ENCODE measurements at places on chromosomes 7 and 10.

- no peak for DNase-seq
Observed at GRCh38 chr10:133529576-133529946, 2.4 kb downstream of the CYP2E1 start.

DNA sequence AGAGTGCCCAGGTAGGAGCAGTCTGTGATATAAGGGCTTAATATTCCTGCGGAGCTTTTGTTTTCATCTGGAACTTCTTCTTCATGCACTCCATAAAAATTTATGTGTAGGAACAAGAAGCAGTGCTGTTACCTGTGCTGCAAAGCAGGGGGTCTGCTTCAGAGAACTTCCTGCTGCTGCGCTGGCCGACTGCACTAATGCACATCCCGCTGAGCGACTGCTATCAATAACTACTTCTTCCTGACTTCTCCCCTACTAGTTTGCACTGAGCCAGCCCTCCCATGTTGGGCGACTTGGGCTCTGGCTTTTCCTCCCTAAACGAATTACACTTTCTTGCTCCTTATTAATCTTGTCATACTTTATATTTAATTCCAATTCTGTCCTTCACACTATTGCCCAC is 150.3 kb downstream of the NEBL start:
- DNase-seq, result no peak

GRCh38 chr7:94632338-94633013 is 23.5 kb downstream of the SGCE start:
- no peak for DNase-seq

DNA sequence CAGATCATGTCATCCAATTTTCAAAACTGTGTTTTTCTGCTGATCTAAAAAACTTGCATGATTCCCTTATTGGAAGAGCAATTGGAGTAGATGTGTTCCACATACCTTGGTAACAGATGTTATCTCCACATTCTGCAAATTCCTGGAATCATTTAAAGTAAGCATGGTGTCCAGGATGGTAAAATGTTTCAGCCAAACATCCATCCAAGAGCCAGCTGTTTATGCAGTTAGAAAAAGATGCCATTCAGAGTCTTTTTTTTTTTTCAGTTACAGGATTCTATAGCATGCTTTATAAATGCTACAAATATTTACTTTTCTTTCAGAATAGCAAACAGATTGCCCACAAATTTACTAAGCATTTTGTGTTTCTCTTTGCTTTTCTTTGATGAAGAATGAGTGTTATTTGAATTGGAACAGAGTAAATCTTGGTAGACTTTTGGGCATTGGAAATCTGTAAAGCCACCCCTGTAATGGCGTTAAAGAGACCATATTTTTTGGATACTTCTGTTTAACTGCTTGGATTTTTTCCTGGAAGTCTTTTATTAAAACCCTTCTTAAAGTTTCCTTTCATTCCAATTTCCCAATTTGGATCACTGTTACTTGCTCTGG is 149.8 kb downstream of the GNAT3 start:
- DNase-seq, result no peak

DNA sequence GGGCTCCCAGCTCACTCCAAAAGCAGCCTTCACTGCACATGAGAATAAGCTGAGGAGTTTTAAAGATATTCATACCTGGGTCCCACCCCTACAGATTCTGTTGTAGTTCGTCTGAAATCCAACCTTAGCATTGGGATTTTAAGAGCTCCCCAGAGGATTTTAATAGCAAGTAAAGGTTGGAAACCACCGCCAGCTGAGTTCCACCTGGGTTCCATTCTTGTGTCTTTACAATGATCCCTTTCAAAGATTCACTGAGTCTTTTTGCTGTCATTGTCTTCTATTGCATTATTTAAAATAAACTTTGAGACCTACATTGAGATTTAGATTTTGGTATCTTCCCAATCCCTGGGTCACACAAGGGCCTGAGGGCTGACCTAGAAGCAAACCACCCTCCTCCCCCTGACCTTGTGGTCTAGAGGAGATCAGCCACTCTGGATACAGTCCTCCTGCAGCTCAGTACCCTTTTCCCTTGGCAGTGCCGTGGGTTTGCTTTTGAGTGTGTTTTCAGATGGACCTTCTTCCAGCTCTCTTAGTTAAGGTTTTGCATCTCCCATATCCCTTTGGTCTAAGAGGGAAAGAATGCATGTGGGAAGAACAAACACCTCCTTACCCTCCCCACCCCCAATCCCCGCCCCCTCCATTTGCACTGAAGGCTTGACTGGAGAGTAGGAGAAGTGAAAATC is 22.6 kb upstream of the SIRT1 start:
- no peak for DNase-seq

DNA sequence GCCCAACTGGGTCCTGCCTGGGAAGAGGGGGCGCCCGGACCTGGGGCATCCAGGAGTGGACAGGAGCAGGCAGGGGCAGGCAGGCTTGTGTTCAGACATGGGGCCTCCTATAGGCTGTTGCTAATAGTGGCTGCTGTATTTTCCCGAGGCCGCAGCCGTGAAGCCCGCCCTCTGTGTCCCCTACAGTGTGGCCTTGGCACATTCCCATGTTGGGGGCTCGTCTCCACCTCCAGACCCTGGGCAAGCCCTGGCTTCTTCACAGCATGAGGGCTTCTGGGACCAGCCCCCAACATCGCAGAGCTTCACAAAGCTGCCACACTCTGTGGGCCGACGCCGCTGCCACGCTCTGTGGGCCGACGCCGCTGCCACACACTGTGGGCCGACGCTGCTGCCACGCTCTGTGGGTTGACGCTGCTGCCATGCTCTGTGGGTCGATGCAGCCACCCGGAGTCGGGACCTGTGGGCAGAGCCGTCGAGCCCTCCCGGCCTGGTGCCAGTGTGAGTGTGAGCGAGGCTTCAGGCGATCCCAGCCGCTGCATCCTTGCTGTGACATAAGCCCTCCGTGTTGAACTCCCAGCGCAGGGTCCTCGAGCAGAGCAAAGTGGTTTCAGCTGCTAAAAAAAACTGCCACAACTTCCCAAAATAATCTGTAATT is 109.0 kb downstream of the INPP5A start:
- DNase-seq, result no peak

- no peak for DNase-seq
Observed at GRCh38 chr10:121577568-121577967, 20.7 kb downstream of the FGFR2 start.

DNA sequence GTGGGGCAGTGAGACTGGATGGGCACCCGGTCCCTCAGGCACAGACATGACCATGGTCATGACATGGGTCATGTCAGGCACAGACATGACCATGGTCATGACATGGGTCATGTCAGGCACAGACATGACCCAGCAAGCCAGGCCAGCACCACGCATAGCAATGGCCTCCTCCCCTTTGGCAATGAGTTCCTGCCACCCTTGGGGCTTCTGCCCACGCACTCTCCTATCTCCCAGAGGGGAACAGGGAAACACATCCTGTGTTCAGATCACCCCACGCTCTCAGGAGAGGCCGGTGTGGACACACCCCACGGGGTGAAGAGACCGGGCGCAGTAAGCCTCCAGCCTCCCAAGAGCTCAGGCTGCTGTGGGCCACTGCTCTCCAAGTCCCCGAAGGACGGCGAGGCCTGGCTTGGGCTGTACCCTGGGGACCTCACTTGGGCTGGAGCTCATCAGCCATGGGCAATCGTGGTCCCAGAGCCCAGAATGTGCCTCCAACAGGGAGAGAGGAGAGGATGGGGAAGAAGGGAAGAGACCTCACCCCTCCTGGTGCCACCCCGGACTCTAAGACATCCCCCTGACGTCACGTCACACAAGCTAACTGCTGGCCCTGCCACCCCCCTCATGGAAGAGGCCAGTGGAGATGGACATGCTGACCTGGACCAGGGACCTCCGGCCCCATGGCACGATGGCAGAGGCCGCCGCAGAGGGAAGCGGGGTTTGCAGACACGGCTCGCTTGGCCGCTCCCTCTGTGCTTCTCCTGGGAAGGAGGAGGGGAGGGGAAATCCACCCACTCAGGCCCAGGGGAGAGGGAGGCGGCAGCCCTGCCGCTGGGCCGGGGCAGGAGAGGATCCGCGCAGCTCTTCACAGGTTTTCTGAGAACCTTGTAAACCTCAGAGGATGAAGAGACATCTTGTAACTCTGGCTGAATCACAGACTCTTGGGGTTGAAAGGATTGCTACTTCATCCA is 269.6 kb downstream of the ELFN1 start:
- no peak for DNase-seq

GRCh38 chr7:16916105-16916639 is 34.4 kb upstream of the AGR3 start:
- DNase-seq, result no peak

GRCh38 chr7:108724251-108725100 is 154.8 kb downstream of the DNAJB9 start:
- no peak for DNase-seq

GRCh38 chr10:66521506-66521905 is 404.3 kb upstream of the LRRTM3 start:
- DNase-seq, result no peak

DNA sequence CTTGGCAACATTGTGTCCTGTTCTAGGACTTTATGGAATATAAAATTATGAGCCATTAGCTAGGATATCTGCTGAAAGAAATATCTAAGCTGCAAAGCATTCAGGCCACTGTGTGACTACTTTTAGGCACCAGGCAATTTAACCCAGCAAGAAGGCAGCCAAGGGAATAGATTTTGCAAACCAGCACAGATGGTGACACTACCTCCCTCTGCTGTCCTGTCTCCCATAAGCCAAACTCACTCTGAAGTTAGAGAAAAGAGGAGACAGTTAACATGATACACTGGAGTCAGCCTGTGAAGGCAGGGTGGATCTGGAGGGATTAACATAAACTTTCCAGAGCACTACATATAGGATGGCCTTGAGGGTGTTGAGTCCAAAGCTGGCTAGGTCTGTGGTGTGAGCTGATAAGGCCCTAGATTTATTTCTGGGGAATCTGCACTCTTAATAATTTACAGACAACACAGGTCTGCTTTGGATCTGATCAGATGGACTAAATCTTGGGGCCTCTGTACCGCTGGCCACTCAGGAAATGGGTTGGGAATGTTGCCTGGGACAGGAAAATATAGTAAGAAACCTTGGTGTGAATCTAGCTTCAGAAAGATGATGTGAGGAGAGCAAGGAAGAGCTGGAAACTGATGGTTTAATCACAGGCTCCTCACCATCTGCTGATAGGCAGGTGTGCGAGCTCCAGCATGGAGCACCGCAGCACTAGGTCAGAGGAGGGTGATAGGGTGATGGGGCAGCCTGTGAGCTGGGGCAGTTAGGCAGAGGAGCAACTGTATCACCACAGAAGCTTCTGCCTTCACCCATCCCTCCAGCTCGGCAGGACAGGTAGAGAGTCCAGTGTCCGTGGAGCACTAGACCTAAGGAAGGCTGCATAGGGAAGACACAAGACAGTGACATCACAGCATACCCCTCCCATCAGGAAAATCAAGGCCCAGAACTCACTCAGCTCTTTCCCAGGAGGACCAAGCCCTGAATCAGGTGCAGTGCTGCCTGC is 229.9 kb upstream of the PRSS1 start:
- no peak for DNase-seq

DNA sequence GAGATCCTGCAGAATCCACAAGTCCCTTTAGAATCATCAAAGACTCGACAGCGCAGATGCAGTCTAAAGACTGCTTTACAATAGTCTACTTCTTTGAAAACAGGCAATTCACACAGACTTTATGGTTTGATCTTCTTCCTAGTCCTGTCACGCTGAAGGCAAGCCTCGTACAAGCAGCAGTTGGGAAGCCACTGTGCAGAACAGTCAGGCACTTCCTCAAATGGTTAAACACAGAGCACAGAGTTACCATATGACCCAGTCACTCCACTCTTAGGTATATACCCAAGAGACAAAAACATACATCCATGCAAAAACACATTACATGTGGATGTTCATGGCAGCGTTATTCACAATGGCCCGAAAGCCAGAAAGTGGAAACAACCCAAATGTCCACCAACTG is 41.4 kb downstream of the LRRC20 start:
- DNase-seq, result no peak

DNA sequence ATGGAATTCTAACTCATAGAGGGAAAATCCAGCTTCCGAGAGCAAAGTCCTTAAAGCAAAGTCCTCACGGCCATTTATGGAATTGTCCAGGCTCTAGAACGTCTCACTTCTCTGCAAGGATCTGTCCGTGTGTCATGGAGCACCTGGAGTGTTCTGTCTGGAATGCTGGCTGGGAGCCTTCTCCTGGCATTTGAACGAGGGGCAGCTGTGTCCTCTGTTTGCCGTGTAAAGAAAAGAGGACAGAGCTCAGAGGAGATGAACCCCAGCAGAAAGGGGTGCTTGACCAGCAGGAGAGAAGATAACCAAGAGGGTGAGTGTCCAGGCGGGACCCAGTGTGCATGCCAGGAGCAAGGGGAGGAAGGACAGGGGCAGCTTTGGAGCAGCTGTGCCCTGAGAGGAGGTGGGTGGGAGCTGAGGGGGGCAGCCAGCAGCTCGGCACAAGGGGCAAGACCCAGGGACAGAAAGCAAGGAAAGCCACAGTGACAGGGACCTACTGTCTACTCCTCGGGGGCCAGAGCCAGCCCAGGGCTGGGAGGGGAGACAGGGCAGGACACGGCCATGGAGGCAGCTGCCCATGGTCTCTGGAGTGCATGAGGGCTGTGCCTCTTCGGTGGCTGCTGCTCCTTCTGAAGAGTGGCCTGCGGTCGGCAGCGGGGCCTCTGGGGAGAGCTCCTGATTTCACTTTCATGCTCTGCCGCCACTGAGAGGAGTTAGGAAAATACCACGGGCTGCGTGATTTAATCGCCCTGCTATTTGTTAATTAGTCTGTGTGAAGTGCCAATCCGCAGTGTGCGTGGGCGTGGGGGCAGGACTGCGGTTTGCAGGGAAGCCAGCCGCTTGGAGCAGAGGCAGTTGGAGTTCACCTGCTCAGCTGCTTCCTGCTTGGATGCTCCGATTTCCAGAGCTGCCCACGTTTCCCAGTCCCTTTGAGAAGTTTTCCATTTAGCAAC is 149.3 kb upstream of the SHH start:
- no peak for DNase-seq

DNA sequence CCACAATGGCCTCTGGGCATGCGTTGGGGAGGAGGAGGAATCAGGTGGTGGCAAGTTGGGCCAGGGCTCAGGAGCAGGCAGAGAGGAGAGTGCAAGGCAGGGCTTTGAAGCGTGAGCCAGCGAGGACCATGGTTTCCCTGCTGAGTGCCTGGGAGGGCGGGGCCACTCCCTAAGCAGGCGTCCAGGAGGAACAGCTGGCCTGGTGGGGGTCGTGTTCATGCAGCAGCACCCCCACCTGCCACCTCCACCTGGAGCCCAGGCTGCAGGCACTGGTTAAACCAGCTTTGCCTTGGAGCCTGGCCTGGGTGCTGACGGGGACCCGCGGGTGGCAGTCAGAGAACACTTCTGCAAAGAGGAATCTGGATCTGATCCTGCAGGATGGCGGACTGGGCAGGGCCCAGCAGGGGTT is 24.2 kb upstream of the AQP1 start:
- DNase-seq, result no peak

GRCh38 chr7:101177644-101178043 is 2.4 kb downstream of the NAT16 start:
- no peak for DNase-seq
